ENCODE measurements at places on chromosomes 7 and 10.
A peak's percentile ranks its signal among the peaks of the same experiment; 100 is the strongest.

DNA sequence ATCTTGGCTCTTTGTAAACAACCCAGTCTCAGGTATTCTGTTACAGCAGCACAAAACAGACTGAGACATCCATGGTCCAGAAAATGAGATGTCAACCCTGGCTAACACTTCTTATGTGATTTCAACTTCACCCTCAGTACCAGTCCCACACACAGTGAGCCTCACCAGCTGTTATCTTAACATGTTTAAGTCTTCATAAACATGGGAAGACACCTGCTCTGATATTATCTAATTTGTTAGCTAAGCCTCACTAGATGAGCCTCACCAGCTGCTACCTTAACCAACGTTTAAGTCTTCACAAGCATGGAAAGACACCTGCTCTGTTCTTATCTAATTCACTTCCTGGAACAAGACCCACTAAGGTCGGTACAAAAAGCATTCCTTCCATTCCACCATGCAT, 130.8 kb downstream of the CALN1 start:
- no peak for DNase-seq

DNA sequence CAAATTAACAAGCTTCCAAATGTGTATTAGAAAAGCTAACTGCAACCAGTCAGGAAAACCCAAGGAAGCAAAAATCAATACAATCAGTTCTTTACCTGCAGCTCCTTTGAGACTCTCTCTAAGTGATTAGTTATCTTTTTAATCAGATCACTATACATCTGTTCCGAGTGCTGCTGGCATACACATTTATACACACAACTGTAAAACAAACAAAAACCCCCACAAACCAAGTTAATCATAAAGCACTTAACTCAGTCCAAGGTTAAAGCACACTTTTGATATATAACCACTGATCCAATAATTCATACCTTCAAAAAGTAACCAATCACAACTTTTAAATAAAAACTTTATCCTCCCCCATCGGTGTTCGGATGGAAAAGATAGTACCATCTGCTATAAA, 25.6 kb downstream of the CACUL1 start:
- DNase-seq = no peak

GRCh38 chr7:143199040-143199439, 15.8 kb downstream of the TAS2R39 start:
- DNase-seq = no peak

DNA sequence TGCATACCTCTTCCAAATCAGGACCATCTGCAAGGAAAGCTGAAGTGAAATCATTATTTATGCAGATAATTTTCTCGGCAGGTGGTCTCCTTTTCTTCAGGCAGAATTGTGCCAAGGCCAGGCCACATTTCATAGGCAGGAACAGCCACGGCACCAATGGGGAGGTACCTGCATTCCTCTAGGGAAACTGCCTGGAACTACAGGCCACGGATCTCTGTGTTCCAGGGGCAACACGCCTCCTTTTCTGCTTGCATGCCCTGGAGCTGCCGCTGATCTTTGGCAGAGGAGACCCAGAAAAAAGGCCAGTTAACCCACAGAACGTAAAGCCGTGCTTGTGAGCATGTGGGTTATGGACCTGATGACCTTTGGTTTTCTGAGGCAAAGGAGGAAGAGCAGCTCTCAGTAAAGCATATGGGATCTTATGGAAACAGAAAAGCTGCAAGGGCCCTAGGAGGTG, 111.2 kb upstream of the KIAA1217 start:
- DNase-seq = no peak

GRCh38 chr7:24576171-24577025, 3.1 kb downstream of the PALS2 start:
- peak; percentile 45 for DNase-seq

DNA sequence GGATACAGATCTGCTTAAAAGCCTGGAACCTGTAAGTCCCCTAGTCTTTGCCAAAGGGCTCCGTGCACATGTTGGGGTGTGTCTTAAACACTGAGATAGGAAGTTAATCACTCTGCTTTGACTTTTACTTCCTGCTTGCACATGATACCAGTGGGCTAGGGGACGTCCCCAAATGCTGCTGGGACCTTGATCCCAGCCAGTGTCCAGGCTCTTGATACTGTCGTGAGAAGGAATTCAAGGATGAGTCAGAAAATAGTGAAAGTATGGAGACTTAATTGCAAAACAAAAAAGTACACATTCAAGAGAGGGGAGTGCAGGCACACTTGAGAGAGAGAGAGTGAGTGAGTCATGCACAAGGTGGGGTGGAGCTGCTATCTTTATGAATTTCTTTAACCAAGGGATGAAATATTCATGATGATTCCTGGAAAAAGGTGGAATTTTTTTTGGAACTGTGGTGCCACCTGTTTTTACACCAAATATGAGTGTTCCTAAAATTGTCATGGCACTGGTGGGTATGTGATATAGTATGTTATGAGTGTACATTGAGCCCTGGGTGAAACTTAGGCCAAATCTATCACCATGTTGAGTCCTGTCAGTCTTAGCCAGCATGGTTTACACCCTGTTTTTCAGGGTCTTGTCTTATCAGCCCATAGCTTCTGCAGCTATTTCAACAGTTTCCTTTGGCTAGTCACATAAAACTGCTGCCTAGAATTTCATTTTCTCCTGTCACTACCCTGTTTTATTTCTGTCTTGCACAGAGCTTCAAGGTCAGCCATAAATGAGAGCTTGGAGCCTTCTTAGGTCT, 88.3 kb upstream of the CYP26C1 start:
- DNase-seq = no peak

- DNase-seq = no peak
Observed at GRCh38 chr7:490461-491291, 29.0 kb downstream of the PDGFA start.

DNA sequence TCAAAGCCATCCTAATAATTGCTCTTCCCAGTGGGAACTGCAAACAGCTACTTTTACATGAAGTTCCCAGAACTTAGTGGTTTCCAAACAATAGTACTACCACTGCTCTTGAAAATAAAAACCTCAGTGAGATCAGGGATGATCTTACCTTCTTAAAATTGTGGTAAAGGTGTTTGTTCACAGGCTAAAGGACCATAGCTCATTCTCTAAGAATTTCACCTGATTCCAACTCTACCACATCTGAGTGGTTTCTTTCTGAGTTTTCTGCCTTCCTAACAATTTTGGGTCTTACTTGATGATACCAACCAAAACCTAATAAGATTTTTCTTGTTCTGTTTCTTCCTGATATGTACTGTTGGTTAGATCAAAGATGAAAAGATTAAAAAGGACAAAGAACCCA, 45.6 kb upstream of the AGBL3 start:
- DNase-seq = no peak

DNA sequence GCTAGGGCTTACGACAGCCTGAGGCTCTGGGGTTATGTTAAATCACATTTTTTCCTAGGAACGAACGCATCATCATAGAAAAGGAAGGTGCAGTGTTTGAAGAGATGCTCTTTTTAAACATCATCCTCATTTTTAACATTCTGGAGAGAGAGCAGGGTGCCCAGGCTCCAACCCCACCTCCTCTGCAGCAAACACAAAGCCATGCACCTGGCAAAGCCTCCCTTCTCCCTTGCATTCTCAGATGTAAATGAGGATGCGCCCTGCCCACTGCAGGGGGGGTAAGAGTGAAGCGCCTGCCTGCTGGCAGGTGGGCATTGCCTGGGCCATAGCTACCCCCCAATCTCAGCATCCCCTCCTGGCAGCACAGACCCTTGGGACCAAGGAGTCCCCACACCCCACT, 92.4 kb downstream of the PTPRN2 start:
- DNase-seq = no peak

DNA sequence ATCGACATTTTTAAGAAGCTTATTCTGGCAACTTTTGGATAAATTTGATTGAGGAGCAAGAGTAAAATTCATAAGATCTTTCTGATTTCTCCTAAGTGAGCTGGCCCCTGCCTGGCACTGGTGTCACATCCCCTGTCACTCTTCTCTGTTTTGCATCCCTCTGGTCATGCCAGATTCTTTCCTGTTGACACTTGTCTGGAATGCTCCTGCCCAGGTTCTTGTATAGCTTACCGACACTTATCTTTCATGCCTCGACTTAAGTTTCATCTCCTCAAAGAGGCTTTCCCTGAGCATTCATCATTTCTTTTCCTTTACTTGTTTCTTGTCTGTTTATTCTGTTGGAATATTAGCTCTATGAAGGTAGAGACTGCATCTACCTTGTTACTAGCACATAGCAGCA, 22.2 kb upstream of the AASS start:
- no peak for DNase-seq
